ENCODE measurements at places on chromosomes 12 and 14.

GRCh38 chr14:100341301-100342031, 18.3 kb downstream of the SLC25A47 start:
- DNase-seq, result peak; percentile 18

DNA sequence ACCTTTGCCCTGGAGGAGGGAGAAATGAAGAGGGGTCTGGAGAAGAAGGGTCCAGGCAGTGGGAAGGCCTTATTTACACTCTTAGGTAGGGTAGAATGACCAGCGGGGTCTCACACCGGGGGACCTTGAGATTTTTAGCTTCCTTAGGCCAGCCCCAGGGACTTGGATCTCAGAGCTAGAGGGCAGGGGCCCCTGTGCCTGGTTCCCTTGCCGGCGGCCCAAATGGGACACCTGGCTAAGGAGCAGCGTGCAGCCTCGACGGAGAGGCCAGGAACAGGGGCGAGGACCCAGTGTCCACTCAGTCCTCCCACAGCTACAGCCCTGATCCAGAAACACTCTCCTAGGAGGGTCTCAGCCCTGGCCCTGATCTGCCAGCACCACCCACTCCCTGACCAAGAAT, 41.8 kb downstream of the DIO3 start:
- no peak for DNase-seq

DNA sequence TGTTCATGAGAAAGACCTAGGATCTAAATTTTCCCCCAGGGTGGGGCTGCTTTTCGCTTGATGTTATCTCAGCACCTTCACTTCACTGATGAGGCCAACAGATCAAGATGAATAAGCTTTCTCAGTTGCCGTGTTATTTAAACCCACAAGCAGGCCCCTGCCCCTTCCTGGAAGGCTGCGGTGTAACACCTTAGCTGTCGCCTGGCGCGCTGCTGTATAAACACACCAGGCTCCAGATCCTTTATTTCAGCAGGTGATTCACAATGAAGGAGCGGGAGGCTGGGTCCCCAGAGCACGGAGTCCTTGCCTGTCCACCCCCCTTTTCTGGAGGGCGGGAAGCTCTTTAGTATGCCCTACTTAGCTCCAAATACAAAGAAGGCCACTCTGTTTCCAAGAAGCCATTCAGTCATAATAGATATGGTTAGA, 515.4 kb downstream of the FUT8 start:
- no peak for DNase-seq

- no peak for DNase-seq
These were observed 79.2 kb downstream of the MDGA2 start for GRCh38 chr14:47596232-47596631.

GRCh38 chr14:52961060-52961639, 10.3 kb upstream of the FERMT2 start:
- DNase-seq, result peak; percentile 84

DNA sequence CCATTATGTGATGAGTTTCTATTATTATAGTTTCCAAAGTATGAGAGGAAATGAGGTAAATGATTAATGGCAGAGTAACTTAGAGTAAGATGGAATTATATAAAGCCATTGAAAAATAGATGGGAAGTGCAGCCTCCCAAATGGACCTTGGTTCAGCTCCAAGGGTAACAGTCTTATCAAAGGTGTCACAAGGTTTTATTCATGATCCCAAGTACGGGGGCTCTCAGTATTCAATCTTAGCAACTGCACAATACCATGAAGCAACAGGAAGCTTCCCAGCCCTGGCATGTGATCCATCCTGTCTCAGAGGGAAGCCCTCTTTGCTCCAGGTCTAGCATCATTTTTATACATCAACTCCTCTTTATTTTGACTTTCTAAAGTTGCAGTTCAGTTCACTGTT, 948.2 kb downstream of the GALC start:
- DNase-seq, result no peak

- no peak for DNase-seq
These were observed 14.0 kb upstream of the CPSF6 start for GRCh38 chr12:69225251-69225910.

DNA sequence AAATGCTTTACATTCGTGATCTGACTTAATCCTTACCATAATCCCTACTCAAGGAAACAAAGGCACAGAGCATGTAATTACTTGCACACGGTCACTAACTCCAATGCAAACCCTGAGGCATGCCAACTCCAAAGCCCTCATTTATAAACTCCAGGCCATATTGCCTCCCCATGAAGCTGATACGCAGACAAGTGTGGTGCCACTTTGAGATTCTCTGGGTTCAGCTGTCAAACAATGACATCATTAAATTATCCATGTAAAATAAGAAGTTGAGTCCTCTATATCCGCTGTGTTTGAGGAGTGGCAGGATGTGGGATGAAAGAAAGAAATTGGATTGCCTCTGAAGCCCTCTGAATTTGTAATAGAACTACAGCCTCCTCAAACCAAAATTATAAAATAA, 62.8 kb downstream of the ANO4 start:
- DNase-seq, result no peak

- DNase-seq, result no peak
These were observed 50.9 kb downstream of the KLHL28 start for GRCh38 chr14:44910821-44911220.

DNA sequence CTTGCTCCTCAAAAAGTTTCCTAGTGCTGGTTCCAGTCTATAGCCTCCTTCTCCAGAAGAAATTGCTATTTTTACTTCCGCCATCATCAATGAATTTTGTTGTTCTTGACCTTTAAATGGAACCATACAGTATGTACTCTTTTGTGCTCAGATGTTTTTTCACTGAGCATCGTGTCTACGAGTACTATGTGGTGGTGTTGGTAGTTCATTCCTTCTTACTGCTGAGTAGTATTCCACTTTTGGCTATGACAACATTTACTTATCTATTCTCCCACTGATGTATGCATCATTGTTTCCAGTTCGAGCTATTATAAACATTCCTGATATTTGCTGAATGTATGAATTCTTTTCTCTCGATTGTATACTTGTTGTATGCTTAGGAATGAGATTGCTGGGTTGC, 28.6 kb downstream of the SLC2A14 start:
- no peak for DNase-seq

DNA sequence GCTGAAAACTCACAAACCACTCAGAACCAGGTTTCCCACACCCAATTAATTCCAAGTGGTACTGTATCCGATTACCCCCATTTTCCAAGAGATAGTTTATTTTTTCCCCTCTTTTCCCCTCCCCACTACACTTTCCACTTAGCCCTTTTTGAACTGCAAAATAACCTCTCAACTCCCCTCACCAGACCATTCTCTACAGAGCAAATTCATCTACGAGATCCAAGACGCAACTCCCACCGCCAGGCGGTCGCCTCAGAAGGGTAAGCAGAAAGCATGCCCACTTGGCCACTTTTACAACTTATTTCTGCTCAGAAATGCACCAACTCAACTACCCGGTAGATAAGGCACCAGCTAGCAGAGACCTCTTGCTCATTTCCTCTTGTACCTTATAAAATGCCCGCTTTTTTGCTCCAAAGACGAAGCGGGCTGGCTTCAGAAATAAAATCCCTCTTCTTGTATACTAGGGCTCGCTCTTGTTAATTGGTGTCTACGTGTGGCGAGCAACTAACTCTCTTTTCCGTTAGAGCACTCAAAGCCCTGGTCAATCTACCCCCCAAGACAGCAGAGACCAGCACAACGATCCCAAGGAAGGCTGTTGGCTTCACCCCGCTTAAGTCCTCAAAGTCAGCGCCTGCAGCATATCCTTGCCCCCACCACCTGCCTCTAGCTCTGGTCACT, 910 bp upstream of the SRP54 start:
- peak; percentile 20 for DNase-seq

DNA sequence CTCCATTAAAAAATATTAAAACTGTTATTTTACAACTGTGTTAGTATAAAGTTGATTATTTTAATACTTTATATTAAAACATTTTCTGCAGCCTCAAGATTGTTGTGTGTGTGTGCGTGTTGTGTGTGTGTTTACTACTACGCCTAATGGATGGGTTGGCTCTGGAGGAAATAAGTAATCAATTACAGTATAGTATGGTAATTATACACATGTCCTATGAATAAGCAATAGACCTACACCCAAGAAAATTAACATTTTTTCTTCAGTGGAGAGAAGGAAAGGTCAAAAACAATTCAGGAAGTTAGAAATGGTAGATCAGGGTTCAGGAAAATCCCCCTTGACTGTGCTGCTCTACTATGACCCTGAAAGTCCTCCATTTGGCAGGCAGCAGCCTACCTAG, 65.7 kb upstream of the DYRK2 start:
- no peak for DNase-seq

GRCh38 chr12:67813456-67813904, 164.9 kb downstream of the DYRK2 start:
- DNase-seq, result no peak

DNA sequence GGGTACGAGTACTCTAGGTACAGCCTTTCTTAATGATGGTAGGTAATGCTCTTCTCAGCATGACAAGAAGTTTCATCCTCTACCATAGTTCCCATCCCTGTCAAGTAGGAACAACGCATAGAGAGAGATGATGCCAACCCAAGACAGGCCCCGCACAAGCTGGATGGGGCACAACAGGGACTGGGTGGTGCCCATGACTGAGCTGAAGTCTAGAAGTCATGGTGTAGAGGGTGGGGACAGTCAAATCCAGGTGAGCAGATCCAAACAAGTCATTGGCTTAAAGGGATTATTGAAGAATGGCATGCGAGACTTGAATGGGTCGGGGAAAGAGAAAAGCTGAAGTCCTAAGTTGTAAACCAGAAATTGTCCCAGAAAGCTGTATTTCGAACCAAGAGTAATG, 84.2 kb upstream of the MDM1 start:
- no peak for DNase-seq

Data from urothelium cell line (cell line).